IMR-90 (cell line): ENCODE measurements at places on chromosomes 12 and 14.

DNA sequence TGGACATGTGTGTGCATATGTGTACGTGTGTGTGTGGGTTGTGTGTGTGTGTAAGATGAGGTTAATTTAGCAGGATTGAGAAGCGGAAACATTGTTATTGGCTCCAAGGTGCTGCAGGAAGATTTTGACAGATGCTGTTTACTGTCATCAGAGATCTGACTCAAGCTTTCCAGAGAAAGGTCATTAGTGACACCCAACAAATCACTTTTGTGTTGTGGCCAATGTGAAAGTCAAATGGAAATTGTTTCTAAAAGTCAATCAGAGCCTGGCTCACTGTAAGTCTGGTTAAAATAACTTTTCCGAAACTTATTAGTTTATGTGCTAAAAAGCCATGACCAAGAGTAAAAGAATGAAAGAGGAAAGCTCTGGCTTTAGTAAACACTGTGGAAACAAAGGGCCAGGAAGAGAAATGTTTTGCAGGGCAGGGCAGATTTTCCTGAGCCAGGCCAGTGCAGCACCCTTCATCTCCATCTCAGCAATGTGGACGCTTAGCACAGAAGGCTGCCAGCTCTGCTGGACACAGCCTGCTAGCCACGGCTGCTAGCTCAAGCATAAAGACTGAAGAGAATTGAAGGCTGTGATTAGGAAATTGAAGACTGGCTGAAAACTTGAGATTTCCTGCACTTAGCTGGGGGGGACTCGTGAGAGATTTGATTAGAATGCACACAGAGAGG lies 235.8 kb downstream of the NEDD1 start:
- no peak for DNase-seq
- H3K27me3 ChIP-seq: no peaks in the 10 kb centered on the region
- no peaks in the 10 kb centered on the region for H3K4me1 ChIP-seq
- no peak overlapping the region for H3K27ac ChIP-seq

DNA sequence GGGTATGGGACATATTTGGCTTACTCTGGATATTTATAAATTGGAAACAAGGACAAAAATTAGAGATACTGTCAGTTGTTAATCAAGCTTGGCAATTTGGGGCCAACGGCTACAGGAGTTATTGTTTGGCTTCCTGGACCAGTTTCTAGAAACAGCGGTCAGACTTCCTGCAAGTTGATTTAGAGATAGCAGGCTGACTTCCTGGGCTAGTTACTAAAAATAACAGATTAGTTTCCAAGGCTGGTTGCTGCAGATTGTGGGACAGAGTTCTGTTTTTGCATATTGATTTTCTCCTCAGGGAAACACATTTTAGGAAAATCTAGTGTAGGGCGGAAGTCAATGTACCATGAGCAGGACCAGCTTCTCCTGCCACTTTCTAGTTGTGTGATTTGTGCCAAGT lies 144.0 kb upstream of the TMPO start:
- no peaks in the 10 kb centered on the region for H3K4me1 ChIP-seq
- peaks cover 4% of the 10 kb centered on the region for H3K27me3 ChIP-seq
- DNase-seq: no peak
- no peak overlapping the region for H3K27ac ChIP-seq

- H3K27ac ChIP-seq: no peak overlapping the region
- no peak for DNase-seq
- no peak overlapping the region for H3K4me3 ChIP-seq
- no peaks in the 10 kb centered on the region for H3K36me3 ChIP-seq
Measured at GRCh38 chr12:131258398-131258797, 304.7 kb downstream of the ADGRD1 start.

- H3K4me3 ChIP-seq: no peak overlapping the region
- H3K27me3 ChIP-seq: no peaks in the 10 kb centered on the region
- H3K4me1 ChIP-seq: no peaks in the 10 kb centered on the region
- no peak for DNase-seq
- H3K27ac ChIP-seq: no peak overlapping the region
Measured at GRCh38 chr14:104101651-104102281, 16.3 kb downstream of the ASPG start.

DNA sequence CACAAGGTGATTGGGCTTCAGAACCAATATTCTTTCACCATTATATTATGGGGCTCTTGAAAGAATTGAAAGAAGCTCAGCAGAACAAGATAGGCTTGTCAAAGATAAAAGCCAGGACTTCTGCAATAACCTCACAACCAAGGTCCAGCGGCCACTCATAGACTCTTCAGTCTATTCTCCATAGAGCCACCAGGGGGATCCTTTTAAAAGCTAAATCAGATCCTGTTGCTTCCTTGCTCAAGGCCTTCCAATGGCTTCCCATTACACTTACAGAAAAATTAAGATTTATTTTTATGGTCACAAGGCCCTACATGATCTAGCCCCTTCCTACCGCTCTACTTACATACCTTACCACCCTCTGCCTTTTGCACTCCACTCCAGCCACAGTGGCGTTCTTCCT lies 169.6 kb downstream of the C12orf42 start:
- no peak overlapping the region for H3K4me3 ChIP-seq
- H3K4me1 ChIP-seq: no peaks in the 10 kb centered on the region
- no peak overlapping the region for H3K27ac ChIP-seq
- H3K36me3 ChIP-seq: no peaks in the 10 kb centered on the region

DNA sequence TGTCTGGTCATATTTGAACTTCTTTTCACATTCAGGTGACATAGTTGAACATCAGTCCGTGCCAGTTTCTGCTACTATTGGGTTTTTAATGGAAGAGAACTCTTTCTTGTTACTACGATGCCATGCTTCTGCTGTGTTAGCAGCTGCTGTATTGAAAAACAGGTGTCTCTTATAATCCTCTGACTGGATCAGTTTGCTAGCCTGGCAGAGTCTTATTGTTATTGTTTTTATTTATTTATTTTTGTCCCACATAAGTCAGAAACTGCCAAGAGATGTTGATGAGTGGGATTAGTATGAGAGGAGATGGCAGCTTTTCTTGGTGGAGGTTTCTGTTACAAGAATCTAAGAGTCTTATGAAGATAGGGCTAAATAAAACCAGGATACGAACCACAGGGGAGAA lies 14.6 kb downstream of the ETV6 start:
- H3K36me3 ChIP-seq: peaks cover 13% of the 10 kb centered on the region; the same call in 1 of the 2 replicates
- peaks cover 18% of the 10 kb centered on the region for H3K4me1 ChIP-seq
- H3K27ac ChIP-seq: no peak overlapping the region
- H3K27me3 ChIP-seq: no peaks in the 10 kb centered on the region
- no peak overlapping the region for H3K4me3 ChIP-seq

- peak; percentile 63 for DNase-seq
- H3K4me3 ChIP-seq: no peak overlapping the region
- H3K27ac ChIP-seq: peak overlapping the region; percentile 23; the same call in 1 of the 2 replicates
- no peaks in the 10 kb centered on the region for H3K36me3 ChIP-seq
- H3K27me3 ChIP-seq: no peaks in the 10 kb centered on the region; the same call in 1 of the 2 replicates
Measured at GRCh38 chr14:22168092-22168955, 420.7 kb downstream of the DAD1 start.

DNA sequence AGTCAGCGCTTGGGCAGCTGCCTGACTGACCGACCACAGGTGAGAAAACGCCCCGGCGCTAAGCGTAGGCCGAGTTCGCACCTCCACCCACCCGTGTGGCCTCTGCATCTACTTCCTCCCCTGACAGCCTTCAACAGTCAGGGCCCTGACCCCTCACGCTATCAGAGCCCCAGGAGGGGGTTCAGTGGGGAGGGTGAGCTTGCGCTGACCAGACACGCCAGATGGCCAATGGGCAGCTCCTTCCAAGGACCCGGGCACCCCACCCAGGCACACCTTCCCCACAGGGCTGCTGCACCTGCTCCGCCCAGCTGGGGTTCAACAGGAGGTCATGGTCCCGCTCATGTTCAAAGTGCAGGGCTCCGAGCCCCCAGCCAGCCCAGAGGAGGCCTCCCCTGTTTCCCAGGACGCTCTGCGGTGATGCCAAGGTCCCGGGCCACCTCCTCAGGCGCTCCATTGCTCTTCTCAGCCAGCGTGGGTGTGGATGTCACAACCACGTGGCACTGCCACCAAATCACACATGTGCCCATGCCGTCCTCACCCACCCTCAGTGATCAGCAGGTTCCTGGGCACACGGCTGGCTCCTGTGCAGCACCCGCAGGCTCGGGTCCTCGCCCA lies 48.7 kb upstream of the BCL11B start:
- DNase-seq: no peak
- H3K27me3 ChIP-seq: peaks cover 2% of the 10 kb centered on the region; the same call in 1 of the 2 replicates
- no peak overlapping the region for H3K27ac ChIP-seq
- no peaks in the 10 kb centered on the region for H3K4me1 ChIP-seq

GRCh38 chr12:3579446-3580093 lies 88.6 kb downstream of the PRMT8 start:
- H3K4me3 ChIP-seq: no peak overlapping the region
- H3K36me3 ChIP-seq: no peaks in the 10 kb centered on the region
- H3K27me3 ChIP-seq: peaks cover 3% of the 10 kb centered on the region; the same call in 1 of the 2 replicates
- no peaks in the 10 kb centered on the region for H3K4me1 ChIP-seq

GRCh38 chr12:91100906-91101305 lies 10.4 kb downstream of the LUM start:
- H3K36me3 ChIP-seq: peaks cover 5% of the 10 kb centered on the region
- H3K27me3 ChIP-seq: no peaks in the 10 kb centered on the region
- no peak overlapping the region for H3K4me3 ChIP-seq
- DNase-seq: no peak

- no peak for DNase-seq
- H3K4me1 ChIP-seq: no peaks in the 10 kb centered on the region
- H3K27me3 ChIP-seq: no peaks in the 10 kb centered on the region
- no peak overlapping the region for H3K27ac ChIP-seq
- H3K4me3 ChIP-seq: no peak overlapping the region
Measured at GRCh38 chr14:86357876-86358275, 827.9 kb downstream of the FLRT2 start.
